ENCODE measurements at places on chromosomes 5 and 9.

DNA sequence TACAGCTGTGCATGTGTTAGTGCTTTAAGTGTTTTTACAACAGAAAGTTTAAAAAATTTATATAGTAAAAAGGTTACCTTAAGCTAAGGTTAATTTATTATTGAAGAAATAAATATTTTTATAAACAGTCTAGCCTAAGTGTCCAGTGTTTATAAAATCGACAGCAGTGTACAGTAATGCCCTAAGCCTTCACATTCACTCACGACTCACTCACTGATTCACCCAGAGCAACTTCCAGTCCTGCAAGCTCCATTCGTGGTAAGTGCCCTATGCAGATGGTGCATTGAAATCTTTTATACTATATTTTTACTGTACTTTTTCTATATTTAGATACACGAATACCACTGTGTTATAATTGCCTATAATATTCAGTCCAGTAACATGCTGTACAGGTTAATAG is 159.1 kb downstream of the ROR2 start:
- no peaks in the 10 kb centered on the region for H3K36me3 ChIP-seq
- H3K27me3 ChIP-seq: peaks cover 6% of the 10 kb centered on the region
- H3K4me1 ChIP-seq: peaks cover 9% of the 10 kb centered on the region
- DNase-seq: no peak
- no peak overlapping the region for H3K27ac ChIP-seq

DNA sequence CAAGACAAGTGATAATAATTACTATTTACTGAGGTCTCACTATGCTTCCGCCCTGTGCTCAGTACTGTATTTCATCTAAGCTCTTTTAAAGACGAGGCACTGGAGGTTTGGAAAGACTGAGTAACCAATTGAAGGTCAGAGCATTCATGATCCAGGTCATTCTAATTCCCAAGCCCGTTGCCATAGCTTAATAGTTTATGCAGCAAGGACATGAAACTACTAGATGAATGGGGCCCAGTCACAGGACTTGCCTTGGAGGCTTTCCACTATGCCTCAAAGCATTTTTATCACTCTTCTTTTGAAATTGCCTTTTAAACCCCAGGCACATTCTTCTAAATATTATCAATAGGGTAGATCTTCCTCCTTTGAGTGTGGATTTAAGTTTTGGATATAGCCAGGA is 17.2 kb upstream of the NFIB start:
- no peak overlapping the region for H3K4me3 ChIP-seq
- H3K4me1 ChIP-seq: peaks cover 3% of the 10 kb centered on the region
- no peak for DNase-seq
- peaks cover 25% of the 10 kb centered on the region for H3K27me3 ChIP-seq
- no peaks in the 10 kb centered on the region for H3K36me3 ChIP-seq
- H3K27ac ChIP-seq: no peak overlapping the region

GRCh38 chr9:74595286-74595685 is 98.2 kb downstream of the RORB start:
- H3K4me3 ChIP-seq: no peak overlapping the region
- H3K4me1 ChIP-seq: no peaks in the 10 kb centered on the region
- H3K27me3 ChIP-seq: no peaks in the 10 kb centered on the region
- no peak for DNase-seq
- no peak overlapping the region for H3K27ac ChIP-seq

DNA sequence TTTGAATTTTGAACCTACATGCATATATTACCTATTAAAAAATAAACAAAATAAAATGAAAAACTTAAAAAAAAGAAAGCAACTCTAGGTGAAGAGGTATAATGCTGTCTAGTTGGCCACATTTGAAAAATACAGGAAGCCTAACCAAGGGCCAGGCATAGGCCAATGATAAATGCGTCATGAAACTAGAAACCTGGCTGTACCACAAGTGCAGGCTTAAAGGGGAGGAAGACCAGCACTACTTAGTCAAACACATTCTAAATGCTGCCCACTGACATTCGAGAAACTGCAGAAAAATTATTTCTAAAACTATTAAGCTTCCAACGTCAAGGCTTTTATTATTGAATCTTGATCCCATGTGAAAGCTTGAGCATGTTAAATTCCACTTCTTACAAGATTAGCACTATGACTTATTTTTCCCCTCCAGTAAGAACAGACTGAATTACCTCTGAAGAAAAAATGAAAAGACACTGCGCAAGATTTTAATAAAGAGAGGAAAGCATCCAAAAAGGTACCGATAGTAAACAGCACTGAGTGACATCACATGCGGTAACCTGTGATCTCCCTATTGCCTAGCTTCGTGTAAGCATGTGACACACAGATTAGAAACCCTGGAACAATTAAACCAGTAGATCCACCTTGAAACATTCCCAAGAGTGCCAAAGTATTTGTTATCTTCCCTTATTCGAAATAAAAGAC is 16.2 kb downstream of the CDC14B start:
- no peak for DNase-seq
- no peak overlapping the region for H3K27ac ChIP-seq
- H3K36me3 ChIP-seq: no peaks in the 10 kb centered on the region
- peaks cover 5% of the 10 kb centered on the region for H3K27me3 ChIP-seq
- H3K4me1 ChIP-seq: no peaks in the 10 kb centered on the region
- no peak overlapping the region for H3K4me3 ChIP-seq

DNA sequence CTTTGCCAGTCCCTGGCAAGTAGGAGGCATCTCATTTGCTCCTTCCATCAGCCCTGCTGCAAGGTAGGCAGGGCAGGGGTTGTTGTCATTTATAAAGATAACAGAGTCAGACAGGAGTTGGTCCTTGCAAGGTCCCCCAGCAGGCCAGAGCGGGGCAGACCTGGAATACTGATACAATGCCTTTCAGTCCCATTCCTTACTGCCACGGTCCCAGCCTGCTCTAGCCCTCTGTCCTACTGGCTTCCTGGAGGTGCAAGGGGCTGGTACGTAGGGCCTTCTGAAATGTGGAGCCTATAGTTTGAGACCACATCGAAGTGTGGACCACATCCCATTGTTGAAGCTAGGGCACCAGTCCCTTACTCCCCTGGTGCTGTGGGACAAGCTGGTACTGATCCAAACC is 42.8 kb upstream of the PITX1 start:
- DNase-seq: no peak
- H3K4me3 ChIP-seq: no peak overlapping the region
- H3K4me1 ChIP-seq: no peaks in the 10 kb centered on the region
- peaks cover 36% of the 10 kb centered on the region for H3K27me3 ChIP-seq

GRCh38 chr5:3531320-3531986 is 64.2 kb upstream of the IRX1 start:
- no peak for DNase-seq
- no peak overlapping the region for H3K27ac ChIP-seq
- H3K4me1 ChIP-seq: no peaks in the 10 kb centered on the region
- H3K4me3 ChIP-seq: no peak overlapping the region
- H3K27me3 ChIP-seq: no peaks in the 10 kb centered on the region
- H3K36me3 ChIP-seq: no peaks in the 10 kb centered on the region

- no peaks in the 10 kb centered on the region for H3K36me3 ChIP-seq
- no peaks in the 10 kb centered on the region for H3K27me3 ChIP-seq
- DNase-seq: no peak
- no peaks in the 10 kb centered on the region for H3K4me1 ChIP-seq
- H3K27ac ChIP-seq: no peak overlapping the region
Measured at GRCh38 chr9:26262421-26263107, 584.3 kb upstream of the TUSC1 start.

DNA sequence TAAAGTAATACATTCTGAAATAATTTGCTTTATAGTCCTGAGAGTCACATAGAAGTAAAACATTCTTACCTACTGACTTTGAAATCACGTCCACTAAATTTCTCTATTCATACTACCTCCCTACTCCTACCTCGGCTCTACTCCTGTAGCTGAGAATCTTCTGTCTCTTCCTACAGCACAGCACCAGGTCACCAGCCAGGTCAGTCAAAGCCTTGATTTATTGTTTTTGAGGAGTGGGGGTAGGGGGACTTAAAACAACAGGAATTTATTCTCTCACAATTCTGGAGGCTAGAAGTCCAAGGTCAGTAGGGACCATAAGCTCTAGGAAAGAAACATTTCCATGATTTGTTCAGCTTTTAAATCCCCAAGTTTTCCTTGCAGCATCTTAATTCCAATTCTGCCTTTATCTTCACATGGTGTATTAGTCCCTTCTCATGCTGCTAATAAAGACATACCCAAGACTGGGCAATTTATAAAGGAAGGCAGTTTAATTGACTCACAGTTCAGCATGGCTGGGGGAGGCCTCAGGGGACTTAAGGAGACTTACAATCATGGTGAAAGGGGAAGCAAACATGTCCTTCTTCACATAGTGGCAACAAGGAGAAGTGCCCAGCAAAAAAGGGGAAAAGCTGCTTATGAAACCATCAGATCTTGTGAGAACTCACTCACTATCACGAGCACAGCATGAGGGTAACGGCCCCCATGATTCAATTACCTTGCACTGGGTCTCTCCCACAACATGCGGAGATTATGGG is 49.6 kb upstream of the CCNG1 start:
- H3K27ac ChIP-seq: no peak overlapping the region
- peaks cover 8% of the 10 kb centered on the region for H3K27me3 ChIP-seq
- H3K36me3 ChIP-seq: no peaks in the 10 kb centered on the region
- DNase-seq: no peak
- no peaks in the 10 kb centered on the region for H3K4me1 ChIP-seq

DNA sequence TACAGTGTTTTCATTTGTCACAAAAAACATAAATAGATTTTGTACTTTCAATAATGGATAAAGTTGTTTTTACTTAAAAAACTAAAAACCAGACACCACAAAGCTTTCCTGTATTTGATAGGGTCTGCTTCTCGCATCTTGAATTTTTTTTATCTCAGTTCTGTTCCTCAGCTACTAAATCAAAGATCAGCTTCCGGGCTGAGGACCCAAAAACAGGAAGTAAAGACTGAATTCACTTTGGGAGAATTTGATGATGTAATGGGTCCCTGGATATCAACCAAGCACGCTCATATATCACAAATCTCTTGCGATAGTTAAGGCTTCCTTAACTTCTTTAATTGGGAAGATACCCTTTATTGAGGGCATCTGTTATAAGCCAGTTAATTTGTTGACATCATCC is 24.1 kb downstream of the ITK start:
- peak overlapping the region; percentile 68 for H3K27ac ChIP-seq
- H3K36me3 ChIP-seq: peaks cover 84% of the 10 kb centered on the region
- H3K4me1 ChIP-seq: peaks cover 87% of the 10 kb centered on the region
- no peak overlapping the region for H3K4me3 ChIP-seq
- H3K27me3 ChIP-seq: no peaks in the 10 kb centered on the region
- DNase-seq: no peak

GRCh38 chr9:129610213-129610472 is 10.8 kb downstream of the C9orf50 start:
- no peak for DNase-seq
- H3K4me1 ChIP-seq: peaks cover 43% of the 10 kb centered on the region
- H3K27ac ChIP-seq: no peak overlapping the region

- DNase-seq: no peak
- no peaks in the 10 kb centered on the region for H3K36me3 ChIP-seq
- peaks cover 9% of the 10 kb centered on the region for H3K27me3 ChIP-seq
- no peak overlapping the region for H3K27ac ChIP-seq
- no peak overlapping the region for H3K4me3 ChIP-seq
Measured at GRCh38 chr5:145921211-145921610, 15.2 kb upstream of the SH3RF2 start.

DNA sequence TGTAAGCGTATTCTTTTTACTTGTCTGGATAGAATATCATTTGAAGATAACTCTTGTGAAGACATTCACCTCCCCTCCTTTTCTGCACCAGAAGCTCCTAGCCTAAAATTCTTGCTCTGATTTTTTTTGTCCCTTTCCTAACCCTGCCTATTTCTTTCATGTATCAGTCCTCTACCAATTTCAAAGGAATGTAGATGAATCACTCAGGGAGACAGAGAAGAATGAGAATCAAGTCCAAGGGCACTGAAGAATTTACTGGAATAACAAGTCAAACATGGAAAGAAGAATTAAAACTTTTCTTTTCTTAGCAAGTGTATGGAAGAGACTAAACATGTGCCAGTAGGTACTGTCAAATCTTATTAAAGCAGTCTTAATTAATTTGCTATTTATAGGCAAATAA is 618.7 kb downstream of the DNAH5 start:
- H3K27ac ChIP-seq: no peak overlapping the region
- no peaks in the 10 kb centered on the region for H3K27me3 ChIP-seq
- H3K36me3 ChIP-seq: no peaks in the 10 kb centered on the region
- no peaks in the 10 kb centered on the region for H3K4me1 ChIP-seq
- DNase-seq: no peak
- H3K4me3 ChIP-seq: no peak overlapping the region

- H3K27ac ChIP-seq: no peak overlapping the region
- no peaks in the 10 kb centered on the region for H3K4me1 ChIP-seq
- H3K4me3 ChIP-seq: no peak overlapping the region
- H3K36me3 ChIP-seq: no peaks in the 10 kb centered on the region
Measured at GRCh38 chr5:90947667-90948066, 389.1 kb downstream of the ADGRV1 start.

GRCh38 chr9:13322828-13323550 is 43.5 kb upstream of the MPDZ start:
- no peaks in the 10 kb centered on the region for H3K36me3 ChIP-seq
- no peaks in the 10 kb centered on the region for H3K4me1 ChIP-seq
- no peak overlapping the region for H3K4me3 ChIP-seq
- H3K27ac ChIP-seq: no peak overlapping the region
- DNase-seq: no peak

All from activated CD4-positive, alpha-beta memory T cell treated with anti-CD3 and anti-CD28 coated beads, Interleukin-2, amount 10 ng/mL, durations not matched to agents 7 days and 5 days (primary cell).